ENCODE measurements at places on chromosomes 2 and 18.

GRCh38 chr18:23547306-23547705 lies 39.0 kb downstream of the NPC1 start:
- no peak for DNase-seq

GRCh38 chr18:28760299-28760698 lies 583.4 kb upstream of the CDH2 start:
- no peak for DNase-seq

GRCh38 chr2:233446121-233446520 lies 91.8 kb downstream of the DGKD start:
- no peak for DNase-seq

DNA sequence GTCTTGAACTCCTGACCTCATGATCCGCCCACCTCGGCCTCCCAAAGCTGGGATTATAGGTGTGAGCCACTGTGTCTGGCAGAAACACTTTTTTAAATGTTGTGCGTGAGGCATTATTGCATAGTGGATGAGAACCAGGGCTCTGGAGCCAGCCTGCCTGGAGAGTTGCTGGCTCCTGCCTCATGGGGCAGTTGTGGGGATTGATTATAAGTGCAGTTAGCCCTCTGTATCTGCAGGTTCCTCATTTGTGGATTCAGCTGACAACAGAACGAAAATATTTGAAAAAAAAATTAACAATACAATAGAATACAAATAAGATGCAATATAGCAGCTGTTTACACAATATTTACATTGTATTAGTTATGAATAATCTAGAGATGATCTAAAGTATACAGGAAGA lies 129.4 kb upstream of the EML6 start:
- DNase-seq, result no peak

- no peak for DNase-seq
Measured at GRCh38 chr2:43070676-43071502, 155.5 kb downstream of the ZFP36L2 start.

DNA sequence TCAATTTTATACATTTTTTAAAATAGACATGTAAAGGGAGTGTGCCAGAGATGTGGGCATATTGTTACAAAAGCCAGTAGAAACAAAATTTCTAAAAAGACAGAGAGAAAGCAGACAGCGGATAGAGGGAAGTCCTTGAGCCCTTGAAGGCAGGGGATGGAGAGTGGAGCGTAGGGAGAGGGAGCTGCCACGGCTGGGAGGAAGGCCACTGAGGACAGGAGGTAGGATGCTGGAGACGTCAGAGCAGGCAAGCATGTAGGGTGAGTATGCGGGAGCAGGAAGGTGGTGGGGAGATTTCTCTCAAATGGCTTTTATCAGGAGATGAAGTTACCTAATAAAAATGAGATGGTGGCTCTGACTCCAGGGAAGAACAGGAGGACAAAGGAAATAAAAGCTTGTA lies 24.0 kb upstream of the NCL start:
- no peak for DNase-seq

DNA sequence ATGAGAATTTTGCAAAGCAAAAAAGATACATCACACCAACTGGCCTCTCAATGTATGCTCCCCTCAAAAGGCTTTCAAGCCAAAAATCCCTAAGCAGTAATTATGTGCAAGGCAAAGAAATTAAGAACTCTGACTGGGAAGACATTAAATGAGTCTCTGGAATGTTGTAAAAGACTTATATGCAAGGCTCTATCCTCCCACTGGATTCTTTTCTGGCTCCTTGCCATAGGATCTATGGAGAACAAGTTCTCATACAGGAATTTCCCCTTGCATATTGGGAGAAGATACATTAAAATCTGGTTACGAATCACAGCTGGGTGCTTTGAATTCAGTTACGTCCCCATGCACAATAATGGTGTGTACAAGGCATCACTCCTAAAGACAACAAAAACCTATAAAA lies 73.4 kb upstream of the ATL2 start:
- no peak for DNase-seq

DNA sequence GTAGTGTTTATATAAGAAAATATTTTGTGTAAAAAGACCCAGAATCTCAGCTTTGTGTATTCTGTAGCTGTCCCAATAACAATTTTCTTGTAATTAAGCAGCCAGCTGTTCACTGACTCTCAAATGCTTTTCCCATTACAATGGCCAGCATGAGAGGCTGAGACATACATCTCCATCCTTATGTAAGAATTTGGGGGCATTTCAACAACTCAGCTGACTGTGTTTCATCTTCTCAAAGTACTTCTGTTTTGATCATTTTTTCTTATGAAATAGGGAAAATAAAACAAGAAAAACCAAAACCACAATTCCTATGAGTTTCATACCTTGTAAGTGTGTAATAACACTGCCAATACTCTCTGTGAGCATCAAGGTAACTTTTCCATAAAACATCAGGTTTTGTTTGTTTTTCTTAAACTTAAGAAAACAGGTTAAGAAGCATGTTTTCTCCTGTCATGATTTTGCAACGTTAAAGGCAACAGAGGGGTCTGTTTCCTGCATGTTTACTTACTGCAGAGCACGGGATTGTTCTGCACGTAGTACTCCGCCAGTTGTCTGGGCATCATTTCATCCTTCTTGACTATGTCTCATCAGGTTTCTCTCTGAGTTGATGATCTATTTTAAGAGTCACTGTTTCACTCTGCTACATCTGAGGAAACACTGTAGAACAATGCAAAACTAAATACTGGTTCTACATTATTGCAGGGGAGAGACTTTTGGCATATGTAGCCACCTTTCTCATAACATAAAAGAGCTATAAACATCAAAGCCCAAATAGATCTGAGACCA lies 62.9 kb upstream of the CYRIA start:
- no peak for DNase-seq

DNA sequence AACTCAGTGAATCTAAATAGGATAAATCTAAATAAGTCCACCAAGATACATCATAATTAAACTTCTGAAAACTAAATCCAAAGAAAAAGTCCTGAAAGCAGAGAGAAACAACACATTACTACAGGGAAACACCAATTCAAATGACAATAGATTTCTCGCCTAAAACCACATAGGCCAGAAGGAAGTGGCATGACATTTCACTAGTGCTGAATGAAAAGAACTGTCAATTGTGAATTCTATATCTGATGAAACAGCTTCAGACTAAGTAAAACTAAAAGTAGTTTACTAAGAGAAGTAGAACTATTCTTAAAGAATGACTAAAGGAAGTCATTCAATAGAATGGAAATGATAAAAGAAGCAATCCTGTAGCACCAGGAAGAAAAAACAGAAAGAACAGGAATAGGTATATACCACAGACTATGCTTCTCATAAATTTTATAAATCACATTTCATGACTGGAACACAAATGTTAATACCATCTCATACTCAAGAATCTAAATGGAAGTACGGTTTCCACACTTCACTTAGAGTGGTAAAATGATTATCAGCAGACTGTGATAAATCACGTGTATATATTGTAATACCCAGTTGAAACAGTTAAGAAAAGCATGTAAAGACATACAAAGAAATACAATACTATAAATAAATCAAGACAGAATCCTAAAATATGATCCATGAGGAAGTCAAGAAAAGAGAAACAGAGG lies 46.4 kb downstream of the ASXL2 start:
- no peak for DNase-seq

DNA sequence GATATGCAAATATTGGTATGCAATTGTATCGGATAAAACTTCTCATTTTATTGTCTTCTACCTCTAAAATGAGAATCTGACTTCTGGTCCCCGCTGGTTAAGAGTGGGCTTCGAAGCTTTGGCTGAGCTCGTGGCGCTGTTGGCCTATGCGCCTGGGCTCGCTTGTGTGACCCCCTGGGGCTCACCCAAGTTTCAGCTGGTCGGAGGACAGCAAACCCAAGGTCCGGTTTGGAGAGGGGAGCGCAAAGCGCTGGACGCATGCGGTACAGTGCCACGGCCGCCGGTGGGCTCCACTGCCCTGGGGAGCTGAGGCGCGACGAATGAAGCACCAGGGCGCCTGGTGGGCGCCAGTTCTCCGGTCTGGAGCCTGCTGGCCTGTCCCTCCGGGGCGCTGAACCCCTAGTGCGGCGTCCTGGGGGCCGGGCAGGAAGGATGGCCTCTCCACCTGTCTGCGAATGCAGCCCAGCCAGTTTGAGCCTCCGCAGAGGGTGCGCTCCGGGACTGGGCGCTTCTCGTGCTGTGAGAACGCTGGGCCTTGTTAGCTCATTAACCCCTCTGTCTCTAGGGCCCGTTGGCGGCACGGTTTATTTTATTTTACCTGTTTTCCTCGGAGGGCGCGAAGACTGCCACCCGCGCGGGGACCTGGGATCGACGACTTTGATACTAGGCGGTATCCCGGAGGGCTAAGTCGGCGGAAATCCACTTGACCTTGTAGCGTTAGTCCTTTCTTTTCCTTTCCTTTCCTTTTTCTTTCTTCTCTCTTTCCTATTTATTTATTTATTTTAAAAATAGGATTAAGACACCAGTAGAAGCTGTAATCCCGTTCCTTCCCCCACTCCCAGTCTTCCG lies 10.4 kb downstream of the MEIS1 start:
- no peak for DNase-seq

DNA sequence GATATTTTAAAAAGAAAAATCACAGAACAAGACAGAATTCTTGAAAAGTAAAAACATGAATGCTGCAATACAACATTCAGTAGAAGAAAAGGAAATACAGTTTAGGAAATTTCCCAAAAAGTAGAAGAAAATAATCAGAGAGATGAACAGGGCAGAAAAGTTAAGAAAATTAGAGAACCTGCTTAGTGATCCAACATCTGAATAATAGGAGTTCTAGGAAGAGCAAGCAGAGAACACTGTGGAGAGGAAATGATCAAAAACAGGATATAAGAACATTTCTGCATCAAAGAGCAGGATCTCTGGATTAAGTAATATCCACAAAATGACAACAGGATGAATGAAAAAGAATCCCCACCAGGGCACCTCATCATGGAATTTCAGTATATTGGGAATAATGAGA lies 8.8 kb upstream of the FHOD3 start:
- DNase-seq, result no peak

DNA sequence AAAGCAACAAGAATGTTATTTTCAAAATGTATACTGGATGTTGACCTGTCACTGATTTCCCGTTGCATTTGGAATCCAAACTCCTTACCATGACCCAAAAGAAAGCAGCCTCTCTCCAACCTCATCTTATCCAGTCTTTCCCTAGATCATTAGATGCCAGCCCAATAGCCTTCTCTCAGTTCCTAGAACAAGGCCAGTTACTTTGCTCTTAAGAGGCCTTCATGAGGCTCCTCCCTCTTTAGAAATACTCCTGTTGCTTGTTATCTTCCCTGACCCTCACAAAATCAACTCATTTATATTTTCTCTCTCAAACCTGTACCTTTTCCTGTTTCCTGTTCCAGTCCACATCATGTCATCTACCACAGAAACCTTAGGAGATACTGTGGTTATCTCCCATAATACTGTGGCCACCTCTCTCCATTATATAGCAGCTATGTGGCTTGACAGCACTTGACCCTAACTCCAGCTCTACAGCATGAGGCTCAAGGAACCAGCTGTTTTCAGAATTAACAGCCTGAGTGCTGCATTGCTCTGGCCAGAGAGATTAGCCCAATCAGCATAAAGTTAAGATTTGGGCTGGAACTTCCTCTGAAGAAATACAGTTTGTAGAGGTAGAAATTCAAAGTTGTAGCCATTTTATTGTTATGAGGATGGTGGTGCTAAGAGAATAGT lies 22.8 kb downstream of the SRBD1 start:
- DNase-seq, result no peak

DNA sequence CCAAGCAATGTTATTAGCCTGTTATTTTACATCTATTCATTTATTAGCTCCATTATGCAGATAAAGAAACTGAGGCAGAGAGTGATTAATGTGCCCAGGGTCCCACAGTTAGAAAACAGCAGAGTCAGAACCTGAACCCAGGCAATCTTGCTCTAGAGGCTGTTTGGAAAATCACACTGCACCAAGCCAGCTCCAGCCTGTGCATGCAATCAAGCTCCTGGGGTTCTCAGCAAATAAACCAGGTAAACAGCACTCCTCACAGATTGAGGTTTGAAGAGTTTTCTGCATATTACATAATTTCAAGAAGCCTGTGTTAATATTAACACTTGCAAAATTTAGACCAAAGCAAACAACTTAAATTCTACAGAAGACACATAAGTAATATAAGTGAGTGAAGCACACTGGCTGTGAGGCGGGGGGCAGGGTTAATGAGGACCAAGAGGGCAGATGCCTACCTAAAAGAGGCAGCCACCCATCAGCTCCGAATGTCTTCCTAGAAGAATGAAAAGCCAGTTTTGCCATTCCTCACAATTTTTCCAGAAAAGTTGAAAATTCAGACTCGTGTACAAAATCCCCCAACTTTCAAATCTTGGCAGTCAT lies 35.4 kb downstream of the CACNB4 start:
- no peak for DNase-seq

DNA sequence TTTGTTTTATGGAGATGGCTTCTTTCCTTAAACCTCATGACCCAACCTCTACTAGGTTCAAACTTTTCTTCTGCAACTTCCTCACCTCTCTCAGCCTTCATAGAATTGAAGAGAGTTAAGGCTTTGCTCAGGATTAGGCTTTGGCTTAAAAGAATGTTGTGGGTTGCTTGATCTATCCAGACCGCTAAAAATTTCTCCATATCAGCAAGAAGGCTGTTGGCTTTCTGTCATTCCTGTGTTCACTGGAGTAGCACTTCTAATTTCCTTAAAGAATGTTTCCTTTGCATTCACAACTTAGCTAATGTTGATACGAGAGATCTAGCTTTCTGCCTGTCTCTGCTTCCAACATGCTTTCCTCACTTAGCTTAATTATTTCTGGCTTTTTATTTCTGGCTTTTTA lies 58.1 kb upstream of the KYNU start:
- no peak for DNase-seq

GRCh38 chr2:117856415-117857210 lies 42.1 kb downstream of the DDX18 start:
- no peak for DNase-seq

- DNase-seq, result no peak
Measured at GRCh38 chr2:169819106-169819505, 5.6 kb downstream of the METTL5 start.
